ENCODE measurements at places on chromosomes 4 and X.
A peak's percentile ranks its signal among the peaks of the same experiment; 100 is the strongest.

DNA sequence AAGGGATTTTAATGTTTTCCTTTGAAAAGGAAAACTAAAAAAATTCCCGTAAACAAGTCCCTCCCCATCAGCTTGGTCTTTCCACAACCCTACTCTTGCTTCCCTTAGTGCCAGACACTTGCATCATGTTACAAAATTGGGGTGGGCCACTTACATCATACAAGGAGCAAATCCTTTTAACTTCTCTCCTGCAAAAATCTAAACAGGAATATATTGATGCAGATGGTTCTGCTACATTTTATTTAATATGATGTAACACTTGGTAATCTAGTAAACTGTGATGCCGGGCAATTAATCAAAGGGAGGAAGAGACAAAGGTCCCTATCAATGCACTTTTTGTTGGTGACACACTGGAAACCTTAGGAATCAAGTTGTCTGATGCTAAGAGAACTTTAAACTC is 125.3 kb downstream of the UBE2K start:
- DNase-seq, result no peak

DNA sequence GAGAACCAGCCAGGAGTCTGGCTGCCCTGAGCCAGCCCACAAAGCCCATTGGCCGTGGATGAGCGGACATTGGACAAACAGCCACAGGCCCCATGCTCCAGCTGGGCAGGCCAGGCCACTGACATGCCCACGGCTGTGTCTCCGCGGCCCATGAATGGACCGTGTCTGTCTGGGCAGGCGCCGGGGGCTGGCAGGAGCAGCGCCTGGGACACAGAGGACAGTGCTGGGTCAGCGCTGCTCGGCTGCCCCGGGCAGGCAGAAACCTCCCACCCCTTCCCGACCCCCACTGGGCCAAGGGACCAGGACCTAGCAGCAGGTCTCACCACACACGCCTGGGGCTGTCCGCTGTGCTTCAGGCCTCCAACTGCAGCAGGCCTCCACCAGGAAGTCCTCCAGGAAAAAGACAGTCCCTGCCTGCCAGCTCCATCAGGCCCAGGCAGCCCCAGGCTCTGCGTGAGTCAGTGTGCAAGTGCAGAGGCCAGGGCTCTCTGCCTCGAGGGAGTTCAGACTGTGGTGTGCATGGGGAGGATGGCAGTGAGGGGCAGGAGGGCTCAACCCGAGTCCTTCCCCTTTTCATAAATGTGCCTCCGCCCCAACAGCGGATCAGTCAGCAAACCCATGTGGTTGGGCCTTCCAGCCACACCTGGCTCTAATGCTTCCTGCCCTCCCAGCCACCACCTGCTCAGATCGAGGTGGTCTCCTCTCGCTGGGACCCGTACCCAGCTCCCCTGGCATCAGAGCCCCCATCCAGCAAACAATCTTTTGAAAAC is 17.2 kb upstream of the FGFR3 start:
- no peak for DNase-seq

DNA sequence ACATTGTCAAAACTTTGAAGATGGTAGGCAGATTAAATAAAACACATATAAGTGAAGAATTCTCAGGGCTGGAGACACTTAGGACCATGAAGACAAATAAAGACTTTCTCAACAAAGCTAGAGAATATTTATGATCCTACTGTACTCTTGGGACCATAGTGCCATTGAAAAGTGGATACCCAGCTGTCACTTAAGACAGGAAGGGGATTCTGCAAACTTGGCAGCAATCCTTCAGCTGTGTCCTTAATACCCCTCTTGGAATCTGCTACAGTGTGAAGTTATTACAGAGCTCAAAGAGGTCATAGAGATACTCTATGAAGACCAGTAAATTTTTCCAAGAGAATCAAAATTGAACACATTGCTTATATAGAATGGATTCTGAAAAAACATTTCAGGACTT is 24.3 kb downstream of the PDE5A start:
- no peak for DNase-seq

- no peak for DNase-seq
These were observed 30.9 kb downstream of the VEGFC start for GRCh38 chr4:176761872-176762271.

- DNase-seq, result no peak
These were observed 26.1 kb upstream of the VMA21 start for GRCh38 chrX:151370906-151371305.

DNA sequence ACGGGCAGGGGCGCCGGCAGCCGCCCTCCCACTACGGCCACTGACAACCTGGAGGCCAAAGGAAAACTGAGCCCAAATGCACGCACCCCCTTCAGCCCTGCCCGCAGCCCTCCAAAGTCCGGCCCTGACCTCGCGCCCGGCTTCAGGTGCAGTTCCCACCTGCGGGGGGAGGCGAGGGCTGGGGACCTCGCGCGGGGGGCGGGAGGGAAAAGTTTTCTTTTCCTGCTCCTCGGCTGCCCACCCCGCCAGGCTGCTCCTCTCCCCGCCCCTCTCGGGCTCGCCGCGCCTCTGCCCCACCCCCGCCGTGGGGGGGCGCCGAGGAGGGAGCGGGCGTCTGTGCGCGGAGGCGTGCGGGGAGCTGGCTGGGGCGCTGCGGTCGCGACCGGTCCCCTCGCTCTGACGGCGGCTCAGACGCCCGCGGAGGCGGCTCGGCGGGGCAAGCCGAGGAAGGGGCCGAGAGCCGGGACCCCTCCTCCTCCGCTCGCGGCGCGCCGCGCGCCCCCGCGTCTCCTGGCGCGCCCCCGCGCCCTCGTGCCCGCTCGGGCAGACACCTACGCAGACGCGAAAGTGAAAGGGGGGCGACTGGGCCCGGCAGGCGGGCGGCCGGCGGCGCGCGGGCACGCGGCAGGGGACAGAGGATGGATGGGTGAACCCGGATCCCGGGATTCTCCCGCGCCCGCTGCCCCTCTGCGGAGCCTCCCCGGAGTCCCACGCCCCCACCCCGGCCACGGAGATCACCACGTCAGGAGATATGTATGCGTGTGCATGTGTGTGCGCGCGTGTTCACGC is 3.1 kb upstream of the NR3C2 start:
- peak; percentile 24 for DNase-seq

DNA sequence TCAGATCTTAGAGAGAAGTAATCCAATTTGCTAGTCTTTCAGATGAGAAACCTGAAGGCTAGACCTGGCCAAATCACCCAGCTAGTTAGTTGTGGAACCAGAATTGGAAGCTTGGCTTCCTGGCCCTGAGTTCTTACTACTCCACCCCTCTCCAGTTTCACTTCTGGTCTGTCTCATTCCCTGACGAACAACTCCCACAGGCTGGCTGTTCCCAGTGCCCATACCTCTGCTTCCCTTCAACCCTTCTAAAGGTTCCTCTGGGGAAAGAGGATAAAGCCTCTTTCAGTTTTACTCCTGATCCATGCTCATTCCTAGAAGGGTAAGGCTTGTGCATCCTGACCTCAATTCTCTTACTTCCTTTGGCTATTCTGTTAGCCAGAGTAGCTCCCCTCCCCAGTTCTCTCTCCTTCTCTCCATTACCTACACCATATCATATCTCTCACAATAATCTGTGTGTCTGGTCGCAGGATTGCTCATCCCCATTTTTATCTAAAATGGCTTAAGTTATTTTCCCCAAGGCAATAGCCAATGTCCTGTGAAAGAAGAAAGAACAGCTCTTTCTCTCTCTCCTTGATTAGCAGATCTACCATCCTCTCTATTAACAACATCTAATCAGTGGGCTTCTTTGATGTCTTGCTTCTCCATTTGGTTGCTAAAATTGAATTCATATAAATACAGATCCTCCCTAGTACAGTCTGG is 155.0 kb upstream of the MAOA start:
- no peak for DNase-seq

DNA sequence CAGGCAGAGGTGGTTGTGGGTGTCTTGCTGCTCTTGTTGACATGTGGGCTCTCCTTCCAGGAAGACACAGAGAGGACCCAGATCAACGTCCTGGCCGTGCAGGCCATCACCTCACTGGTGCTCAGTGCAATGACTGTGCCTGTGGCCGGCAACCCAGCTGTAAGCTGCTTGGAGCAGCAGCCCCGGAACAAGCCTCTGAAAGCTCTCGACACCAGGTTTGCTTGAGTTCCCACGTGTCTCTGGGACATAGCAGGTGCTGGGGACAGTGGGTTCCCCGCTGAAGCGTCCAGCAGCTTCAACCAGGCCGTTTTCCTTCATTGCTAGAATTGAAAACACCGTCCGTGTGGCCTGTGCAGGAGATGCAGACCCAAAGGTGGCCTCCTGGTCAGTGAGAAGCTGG is 25.6 kb upstream of the MSANTD1 start:
- DNase-seq, result no peak

DNA sequence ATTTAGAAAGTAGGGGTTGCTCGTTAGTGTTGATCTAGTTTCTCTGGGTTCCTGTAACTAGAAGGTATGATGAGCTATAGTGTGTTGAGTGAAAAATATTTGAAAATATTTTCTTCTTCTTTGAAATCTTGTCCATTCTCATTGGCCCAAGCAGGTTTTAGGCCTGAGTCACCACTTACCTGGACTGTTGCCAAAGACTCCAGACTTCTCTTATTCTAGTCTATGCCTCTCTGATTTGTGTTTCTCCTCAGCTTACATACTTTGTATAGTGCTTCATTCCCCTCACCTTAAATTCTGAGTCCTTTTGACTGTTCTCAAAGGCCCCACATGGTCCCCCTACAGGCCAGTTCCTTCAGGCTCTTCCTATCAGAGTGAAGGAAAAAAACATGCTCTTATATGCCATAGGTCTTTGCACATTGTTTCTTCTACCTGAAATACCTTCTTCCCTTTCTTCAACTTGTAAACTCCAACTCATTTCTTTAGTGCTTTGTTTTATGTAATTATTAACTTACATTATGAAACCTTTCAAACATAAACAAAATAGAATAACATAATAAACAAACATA is 258.2 kb downstream of the PPP1R2C start:
- DNase-seq, result no peak

GRCh38 chr4:102598762-102599374 is 97.7 kb downstream of the NFKB1 start:
- DNase-seq, result no peak

DNA sequence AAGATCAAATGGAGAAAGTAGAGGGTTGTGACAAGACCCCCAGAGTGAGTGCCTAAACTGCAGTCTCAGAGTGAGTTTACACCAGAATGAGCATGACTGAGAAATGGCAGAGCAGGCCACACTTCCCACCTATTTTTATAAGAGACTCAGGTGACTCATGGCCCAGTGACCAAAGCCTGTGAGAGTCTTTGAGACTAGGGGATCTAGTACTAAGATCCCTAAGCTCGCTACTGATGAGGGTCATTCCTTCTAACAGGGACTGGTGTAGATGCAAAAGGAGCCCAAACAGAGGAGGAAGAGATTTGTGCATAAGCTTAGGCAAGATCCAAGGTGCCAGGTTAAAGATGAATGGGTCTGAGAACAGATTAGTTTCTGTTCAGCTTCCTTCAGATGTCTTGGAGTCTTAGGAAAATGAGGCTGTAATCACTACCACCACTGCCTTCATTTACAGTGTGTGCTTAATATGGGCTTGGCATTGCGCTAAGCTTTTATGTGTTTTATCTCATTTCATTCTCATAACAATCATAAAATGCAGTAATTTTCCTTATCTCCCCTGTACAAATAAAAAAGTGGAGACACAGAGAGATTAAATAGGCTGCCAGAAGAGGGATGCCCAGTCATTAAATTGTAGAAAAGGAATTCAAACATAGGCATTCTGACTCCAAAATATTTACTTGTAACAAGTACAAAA is 62.8 kb downstream of the RWDD4 start:
- DNase-seq, result no peak

DNA sequence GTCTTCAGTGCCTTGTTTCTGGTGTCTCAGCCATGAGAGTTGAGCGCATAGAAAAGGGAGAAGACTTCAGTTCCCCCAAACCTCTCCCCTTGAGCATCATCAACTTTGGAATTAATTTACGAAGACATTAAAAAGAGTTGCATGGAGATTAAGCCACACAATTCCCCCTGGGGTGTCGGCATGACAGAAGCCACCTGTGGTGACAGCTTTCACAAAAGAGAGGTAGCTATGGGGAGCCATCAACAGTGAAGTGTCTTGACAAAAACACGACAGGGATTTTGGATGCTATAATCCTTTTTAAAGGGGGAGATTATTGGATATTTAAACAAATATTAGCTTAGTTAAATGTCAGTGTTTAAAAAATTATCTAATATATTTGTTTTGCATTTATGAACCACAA is 307.6 kb downstream of the LDB2 start:
- DNase-seq, result no peak

- no peak for DNase-seq
These were observed 408.7 kb upstream of the ZFP42 start for GRCh38 chr4:187586892-187587291.

GRCh38 chrX:46016296-46016695 is 528.9 kb downstream of the ZNF674 start:
- DNase-seq, result no peak

GRCh38 chrX:65744965-65745364 is 77.5 kb downstream of the MSN start:
- DNase-seq, result no peak

GRCh38 chr4:123555233-123555806 is 158.7 kb downstream of the SPRY1 start:
- peak; percentile 2 for DNase-seq

DNA sequence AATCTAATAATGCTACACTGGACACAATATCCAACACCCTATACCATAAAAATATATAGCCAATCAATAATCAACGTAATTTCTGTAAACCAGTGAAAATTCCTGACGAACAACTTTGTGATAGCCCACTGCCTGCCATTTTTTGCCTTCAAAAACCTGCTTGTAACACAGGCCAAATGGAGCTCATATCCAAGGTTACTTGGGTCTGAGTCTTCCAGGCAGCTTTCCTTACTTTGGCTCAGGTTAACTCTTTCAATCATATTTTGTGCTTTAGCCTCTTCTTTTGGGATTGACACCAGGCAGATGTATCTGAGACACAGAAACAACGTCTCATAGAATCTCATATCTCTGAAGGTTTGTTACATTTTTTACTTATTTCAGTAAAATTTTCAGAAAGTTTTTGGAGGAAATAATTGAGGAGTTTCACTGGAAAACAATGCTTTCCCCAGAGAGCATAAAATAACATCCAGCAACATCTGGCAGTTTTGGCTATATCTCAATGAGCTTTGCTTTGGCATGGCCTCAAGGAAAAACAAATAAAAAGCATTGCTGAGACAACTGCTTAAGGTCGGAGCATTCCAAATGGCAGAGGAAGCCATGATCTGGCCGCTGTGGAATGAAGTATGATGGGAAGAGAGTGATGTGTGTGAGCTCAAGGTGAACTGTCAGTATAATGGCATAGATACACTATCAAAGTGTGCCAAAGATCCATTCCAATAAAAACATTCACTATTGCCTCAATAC is 162.9 kb upstream of the SPIN4 start:
- no peak for DNase-seq

GRCh38 chr4:153661908-153662307 is 22.2 kb upstream of the TLR2 start:
- DNase-seq, result no peak

- DNase-seq, result no peak
These were observed 14.7 kb upstream of the SPATA4 start for GRCh38 chr4:176210101-176210500.

- no peak for DNase-seq
These were observed 927.2 kb downstream of the STPG2 start for GRCh38 chr4:97216046-97216445.

GRCh38 chrX:31384471-31384870 is 312.6 kb upstream of the FTHL17 start:
- no peak for DNase-seq
